ENCODE measurements at places on chromosomes 11 and 22.

GRCh38 chr11:78929207-78929905 lies 354.7 kb upstream of the NARS2 start:
- no peak for DNase-seq

DNA sequence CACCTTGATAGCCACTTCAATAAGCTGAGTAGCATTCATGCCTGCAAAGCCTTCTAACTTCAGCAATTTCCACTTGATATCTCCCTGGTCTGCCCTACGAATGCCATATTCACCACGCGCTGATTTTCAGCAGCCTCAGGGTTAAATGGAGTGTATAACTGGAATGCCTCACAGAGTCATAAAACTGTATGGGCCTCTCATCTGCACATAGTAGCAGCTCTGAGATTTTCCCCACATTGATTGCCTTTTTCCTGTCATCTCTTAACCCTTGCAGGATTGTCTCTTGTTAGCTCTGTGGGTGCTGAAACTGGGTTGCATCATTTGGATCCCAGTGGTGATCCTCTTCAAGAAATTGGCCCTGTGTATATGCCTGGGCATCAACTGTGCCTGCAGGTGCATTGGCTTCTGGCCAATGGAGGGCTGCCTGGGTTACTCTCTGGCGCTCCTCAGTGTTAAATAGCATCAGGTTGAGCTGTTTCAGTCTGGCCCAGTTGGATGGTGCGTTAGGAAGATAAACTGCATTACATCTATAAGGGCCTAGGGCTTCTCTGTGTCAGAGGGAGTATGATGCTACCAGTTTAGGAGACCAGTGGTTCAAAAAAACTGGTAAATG lies 17.4 kb upstream of the GLYATL1 start:
- no peak for DNase-seq

GRCh38 chr22:30857791-30858190 lies 110.8 kb downstream of the MORC2 start:
- DNase-seq = no peak

- DNase-seq = no peak
These were observed 129.6 kb downstream of the WNT11 start for GRCh38 chr11:76076749-76077148.

DNA sequence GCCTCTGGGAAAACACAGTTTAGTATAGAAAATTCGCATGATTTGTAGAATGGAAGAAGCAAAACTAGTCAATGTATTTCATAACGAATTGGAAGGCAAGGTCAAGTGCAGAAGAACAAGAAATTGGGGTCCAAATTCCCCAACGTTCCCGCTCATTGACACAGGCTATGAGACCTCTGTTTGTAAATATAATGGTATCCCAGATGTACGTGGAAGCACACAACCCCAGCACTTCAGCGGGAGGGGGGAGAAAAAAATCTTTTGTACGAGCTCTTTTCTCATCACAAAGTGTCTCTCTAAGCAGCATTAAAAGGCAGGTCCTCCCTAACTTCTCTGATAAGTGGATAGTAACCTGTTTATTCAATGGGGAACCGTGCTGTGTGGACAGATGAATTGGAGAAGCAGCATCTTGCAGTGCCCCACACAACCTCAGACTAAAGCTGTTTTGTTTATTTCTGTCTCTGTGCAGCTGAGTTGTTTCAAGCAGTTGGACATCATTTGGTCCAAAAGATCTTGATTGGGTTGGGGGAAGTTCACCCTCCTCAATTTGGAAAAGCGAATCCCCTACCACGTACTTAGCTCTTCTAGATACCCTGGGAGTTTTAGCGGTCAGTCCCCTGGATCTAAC lies 1.1 kb upstream of the GAB2 start:
- DNase-seq = no peak

- DNase-seq = no peak
These were observed 43.4 kb upstream of the MN1 start for GRCh38 chr22:27844656-27845591.

- DNase-seq = no peak
These were observed 295.4 kb downstream of the CADM1 start for GRCh38 chr11:115208808-115209259.

- DNase-seq = no peak
These were observed 2.2 kb downstream of the PLAAT5 start for GRCh38 chr11:63488789-63489188.

DNA sequence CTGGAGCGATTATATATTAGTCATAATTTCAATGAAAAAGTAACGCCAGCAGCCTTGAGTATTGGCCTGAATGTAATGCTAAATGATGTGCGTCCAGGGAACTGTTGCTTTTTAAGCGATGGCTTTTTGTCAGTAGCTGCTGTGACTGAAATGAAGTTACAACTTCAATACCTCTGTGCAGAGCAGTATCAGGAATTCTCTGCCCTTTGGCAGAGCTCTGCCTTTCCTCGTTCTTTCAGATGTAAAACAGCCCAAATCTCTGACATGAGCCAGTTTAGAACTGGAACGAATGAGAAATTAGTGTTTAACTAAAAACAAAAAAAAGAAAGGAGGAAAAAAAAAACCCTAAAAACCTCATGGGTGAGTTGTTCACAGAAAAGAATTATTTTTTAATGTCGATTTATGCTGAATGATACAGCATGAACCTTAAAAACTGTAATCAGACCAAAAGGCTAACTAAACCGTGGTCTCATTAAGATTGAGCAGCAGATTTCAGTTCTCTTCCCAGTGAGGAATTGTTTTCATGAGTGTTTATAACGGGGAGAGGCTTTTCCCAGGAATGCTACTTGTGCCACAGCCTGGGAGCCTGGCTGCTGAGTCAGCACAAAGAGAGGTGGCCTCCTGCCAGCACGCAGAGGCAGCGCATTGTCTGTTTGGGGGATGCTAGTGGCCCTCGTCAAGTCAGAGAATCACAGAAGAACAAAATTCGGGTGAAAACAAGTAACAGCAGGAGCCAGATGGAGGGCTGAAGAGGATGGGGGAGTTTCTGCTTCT lies 146.2 kb upstream of the RASSF10 start:
- no peak for DNase-seq

DNA sequence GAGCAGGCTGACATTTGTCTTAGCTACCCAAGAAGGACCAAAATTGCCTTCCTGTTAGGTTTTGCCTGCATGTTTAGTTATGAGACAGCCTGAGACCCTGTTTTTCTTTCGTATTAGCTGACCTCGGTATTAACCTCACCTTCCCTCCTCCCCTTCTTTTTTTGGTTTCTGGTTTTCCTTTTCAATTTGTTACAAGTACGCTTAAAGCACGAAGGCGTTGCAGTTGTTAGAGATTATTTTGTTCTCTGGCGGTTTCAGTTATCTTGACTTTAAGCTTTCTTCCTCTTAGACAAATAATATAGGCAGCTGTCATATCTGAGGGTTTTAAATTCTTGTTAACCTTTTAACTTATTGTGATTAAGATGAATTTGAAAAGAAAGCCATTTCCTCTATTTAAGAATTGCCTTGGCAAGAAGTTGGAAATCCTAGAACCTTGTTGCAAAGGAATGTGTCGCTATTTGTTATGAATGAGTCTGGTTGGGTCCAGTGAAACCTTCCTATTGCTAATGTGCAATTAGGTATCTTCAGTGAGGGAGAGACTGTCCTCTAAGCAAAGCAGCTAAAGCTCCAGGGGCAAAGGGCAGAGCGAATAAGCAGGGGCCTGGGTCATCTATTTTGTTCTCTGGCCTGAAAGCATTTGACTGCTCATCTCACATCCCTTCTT lies 45.7 kb downstream of the PACS1 start:
- DNase-seq = no peak

- no peak for DNase-seq
These were observed 53.9 kb downstream of the CACNA1I start for GRCh38 chr22:39624501-39624821.

GRCh38 chr11:119747868-119748660 lies 19.1 kb upstream of the NECTIN1 start:
- no peak for DNase-seq

DNA sequence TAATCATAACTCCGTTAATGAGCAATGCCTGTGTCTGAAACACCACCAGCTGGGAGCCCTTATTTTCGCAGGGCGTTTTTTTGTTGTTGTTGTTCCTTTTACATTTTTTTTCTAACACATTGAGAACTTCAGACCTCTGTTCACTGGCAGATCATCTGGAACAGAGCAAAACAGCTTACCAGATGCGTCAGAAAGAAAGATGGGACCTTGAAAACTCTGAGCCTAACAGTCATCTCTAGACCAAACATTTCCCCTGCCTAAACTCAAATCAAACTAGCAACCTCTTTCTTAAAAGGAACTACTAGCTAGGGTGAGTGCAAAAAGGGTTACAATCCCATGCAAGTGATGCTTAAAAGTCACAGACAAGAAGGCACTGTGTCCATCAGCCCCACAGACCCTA lies 93.2 kb downstream of the PLEKHA7 start:
- no peak for DNase-seq

GRCh38 chr11:57459164-57460021 lies 935 bp upstream of the RTN4RL2 start:
- DNase-seq = no peak

DNA sequence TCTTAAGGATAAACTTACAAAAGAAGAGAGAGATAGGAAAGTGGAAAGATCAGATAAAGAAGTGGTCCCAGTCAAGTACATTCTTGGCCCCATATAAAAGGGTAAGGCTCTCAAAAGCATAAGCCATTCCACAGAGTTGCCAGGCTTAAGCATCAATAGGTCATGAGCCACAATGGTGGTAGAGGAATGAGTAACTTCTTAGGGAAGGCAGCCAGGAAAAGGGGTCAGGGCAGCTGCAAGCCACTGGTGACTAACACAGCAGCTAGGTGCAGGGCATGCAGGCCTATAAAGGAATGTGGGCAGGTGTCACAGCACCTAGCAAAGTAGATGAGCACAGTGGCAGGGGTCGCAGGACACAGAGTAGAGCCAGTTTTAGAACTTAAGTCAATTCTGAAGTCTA lies 302.6 kb upstream of the FAT3 start:
- no peak for DNase-seq

- no peak for DNase-seq
These were observed 21.3 kb upstream of the PANX1 start for GRCh38 chr11:94107363-94107762.

- DNase-seq = no peak
These were observed 15.9 kb downstream of the DGAT2 start for GRCh38 chr11:75784506-75784905.

DNA sequence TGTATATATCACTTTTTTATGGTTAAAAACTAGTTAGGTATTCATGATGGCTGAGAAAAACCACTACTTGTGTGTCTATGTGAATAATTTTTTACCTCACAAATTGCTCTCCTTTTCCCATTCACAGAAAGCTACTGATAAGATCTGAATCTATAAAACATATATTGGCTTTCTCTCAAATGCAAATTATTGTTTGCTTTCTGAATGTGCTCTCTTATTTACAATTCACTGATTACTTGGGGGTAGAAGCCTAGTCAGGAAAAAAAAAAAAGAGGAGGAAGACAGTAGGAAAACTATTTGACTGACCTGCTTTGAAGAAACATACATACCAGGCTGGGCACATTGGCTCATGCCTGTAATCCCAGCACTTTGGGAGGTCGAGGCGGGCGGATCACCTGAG lies 20.5 kb downstream of the PGM2L1 start:
- DNase-seq = no peak

GRCh38 chr22:25403284-25403810 lies 161.1 kb upstream of the GRK3 start:
- DNase-seq = no peak

GRCh38 chr11:113163291-113164030 lies 150.9 kb upstream of the TTC12 start:
- no peak for DNase-seq

GRCh38 chr11:128593281-128593680 lies 5.9 kb upstream of the ETS1 start:
- DNase-seq = no peak

GRCh38 chr11:66479394-66480116 lies 679 bp upstream of the DPP3 start:
- DNase-seq = no peak

DNA sequence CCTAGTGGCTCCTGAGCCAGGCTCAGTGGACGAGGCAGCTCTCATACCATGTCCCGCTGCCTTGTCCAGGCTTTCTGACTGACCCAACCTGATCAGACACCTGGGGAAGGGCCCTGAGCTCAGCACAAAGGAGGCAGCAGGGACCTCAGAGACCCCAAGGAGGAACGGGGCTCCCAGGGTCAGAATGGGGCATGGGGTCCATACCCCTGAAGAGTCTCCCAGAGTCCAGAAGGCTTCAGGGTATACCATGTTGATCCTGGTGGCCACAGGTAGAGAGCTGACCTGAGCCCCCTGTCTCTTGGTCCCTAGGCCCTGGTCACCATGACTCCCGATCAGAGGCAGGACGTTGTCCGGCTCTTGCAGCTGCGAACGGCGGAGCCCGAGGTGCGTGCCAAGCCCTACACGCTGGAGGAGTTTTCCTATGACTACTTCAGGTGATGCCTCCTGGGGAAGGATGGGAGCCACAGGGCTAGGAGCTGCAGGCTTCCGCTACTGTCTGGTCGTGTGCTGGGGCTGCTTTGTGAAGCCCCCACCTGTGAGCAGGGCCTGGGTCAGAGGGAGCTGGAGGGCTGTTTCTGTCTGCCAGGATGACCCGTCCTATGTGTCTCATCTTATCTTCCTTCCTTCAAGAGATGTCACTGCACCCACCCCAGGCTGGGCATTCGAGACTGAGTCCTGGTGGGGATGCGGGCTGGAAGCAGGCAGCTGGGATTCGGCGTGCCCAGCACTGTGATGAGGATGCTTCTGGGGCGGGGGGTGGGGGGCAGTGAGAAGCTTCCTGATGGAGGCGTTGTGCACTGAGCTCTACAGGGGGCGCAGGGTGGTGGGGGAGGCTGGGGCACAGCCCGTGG lies 74.2 kb downstream of the MYO7A start:
- no peak for DNase-seq

- DNase-seq = no peak
These were observed 5.4 kb downstream of the HYOU1 start for GRCh38 chr11:119051440-119052162.

DNA sequence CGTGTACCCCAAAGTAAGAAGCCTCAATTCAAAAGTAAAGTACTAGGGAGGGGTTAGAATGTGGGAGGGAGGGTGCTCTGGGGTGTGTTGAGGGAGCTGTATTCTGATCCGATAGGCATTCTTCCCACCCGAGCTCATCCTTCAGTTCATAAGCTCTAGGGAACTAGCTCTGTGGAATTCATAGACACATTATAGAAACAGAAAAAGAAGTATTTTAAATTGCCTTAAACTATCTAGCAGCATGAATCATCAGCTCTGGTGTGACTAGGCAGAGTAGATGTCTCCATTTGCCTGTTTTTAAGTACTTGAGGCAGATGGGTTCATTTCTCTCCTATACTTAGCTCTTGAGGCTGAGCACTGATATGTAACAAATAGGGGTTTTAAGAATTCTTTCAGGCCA lies 7.3 kb upstream of the SGSM3 start:
- no peak for DNase-seq

Data from T-helper 1 cell (primary cell).